Bladder microvascular endothelial cell (primary cell): ENCODE measurements at places on chromosomes 2 and 18. TPM values are rescaled to one million over a fixed set of nuclear protein-coding genes. Genes with fewer than 3 reads are reported as not detected.

The GPR17 gene
- total RNA-seq: not detected in 2 replicates

The VWA3B gene
- total RNA-seq: not detected in 2 replicates

The RRM2 gene
- 38.2 and 38.6 TPM in 2 replicates for total RNA-seq

The SMYD1 gene
- not detected in 2 replicates for total RNA-seq

The EVA1A gene
- total RNA-seq: 74.0 and 127 TPM in 2 replicates

The ZSCAN30 gene
- 7.9 and 15.9 TPM in 2 replicates for total RNA-seq

The CCDC141 gene
- under 0.01 and 0.57 TPM in 2 replicates for total RNA-seq

The C18orf54 gene
- 7.3 and 18.3 TPM in 2 replicates for total RNA-seq

The ANKMY1 gene
- total RNA-seq: 2.4 and 9.1 TPM in 2 replicates

The CHCHD5 gene
- 5.6 and 9.2 TPM in 2 replicates for total RNA-seq

The APCDD1 gene
- total RNA-seq: not detected in 2 replicates

The TWSG1 gene
- 61.2 and 67.2 TPM in 2 replicates for total RNA-seq

The TRIM54 gene
- 3.1 TPM in 1 of 2 replicates, not detected in the other for total RNA-seq

The REG1B gene
- total RNA-seq: not detected in 2 replicates

The CCDC85A gene
- total RNA-seq: 10.3 and 20.9 TPM in 2 replicates

The TFCP2L1 gene
- total RNA-seq: under 0.01 TPM in 1 of 2 replicates, not detected in the other

The DNAJC5G gene
- total RNA-seq: 0.16 and 4.4 TPM in 2 replicates

The ANXA4 gene
- total RNA-seq: 33.8 and 52.6 TPM in 2 replicates

The KIF3C gene
- total RNA-seq: 6.2 and 17.6 TPM in 2 replicates

The SIX3 gene
- total RNA-seq: not detected in 2 replicates

The SERPINB11 gene
- total RNA-seq: not detected in 2 replicates

The SLC8A1 gene
- 0.94 and 1.9 TPM in 2 replicates for total RNA-seq

The C2orf74 gene
- total RNA-seq: 6.3 and 11.8 TPM in 2 replicates

The SLC4A3 gene
- total RNA-seq: under 0.01 and 0.25 TPM in 2 replicates

The NFU1 gene
- 36.3 and 47.4 TPM in 2 replicates for total RNA-seq

The REG3A gene
- total RNA-seq: not detected in 2 replicates
